ENCODE measurements at places on chromosomes 16 and 17. TPM values are rescaled to one million over a fixed set of nuclear protein-coding genes. Genes with fewer than 3 reads are reported as not detected.

ARHGAP44 gene
- 1.0 TPM for polyA plus RNA-seq

ANTKMT gene
- polyA plus RNA-seq = 25.7 TPM

ETV4 gene
- 13.2 TPM for polyA plus RNA-seq

ATP2A1 gene
- polyA plus RNA-seq = 0.63 TPM

FBXL16 gene
- polyA plus RNA-seq = 3.0 TPM

CDH13 gene
- 61.6 TPM for polyA plus RNA-seq

DNAI2 gene
- polyA plus RNA-seq = not detected
